ENCODE measurements at places on chromosomes 6 and 20. TPM values are rescaled to one million over a fixed set of nuclear protein-coding genes. Genes with fewer than 3 reads are reported as not detected.

GRCh38 chr6:46781478-46782378 lies 11.5 kb upstream of the MEP1A start:
- H3K27me3 ChIP-seq: no peaks in the 10 kb centered on the region
- no peak overlapping the region for H3K4me3 ChIP-seq
- no peaks in the 10 kb centered on the region for H3K4me1 ChIP-seq
- DNase-seq: no peak
- no peak overlapping the region for H3K27ac ChIP-seq

- H3K27ac ChIP-seq: no peak overlapping the region
- no peaks in the 10 kb centered on the region for H3K27me3 ChIP-seq
- peaks cover 38% of the 10 kb centered on the region for H3K4me1 ChIP-seq
- H3K4me3 ChIP-seq: no peak overlapping the region
These were observed 263.5 kb downstream of the TMEM242 start for GRCh38 chr6:157059781-157060180.

DNA sequence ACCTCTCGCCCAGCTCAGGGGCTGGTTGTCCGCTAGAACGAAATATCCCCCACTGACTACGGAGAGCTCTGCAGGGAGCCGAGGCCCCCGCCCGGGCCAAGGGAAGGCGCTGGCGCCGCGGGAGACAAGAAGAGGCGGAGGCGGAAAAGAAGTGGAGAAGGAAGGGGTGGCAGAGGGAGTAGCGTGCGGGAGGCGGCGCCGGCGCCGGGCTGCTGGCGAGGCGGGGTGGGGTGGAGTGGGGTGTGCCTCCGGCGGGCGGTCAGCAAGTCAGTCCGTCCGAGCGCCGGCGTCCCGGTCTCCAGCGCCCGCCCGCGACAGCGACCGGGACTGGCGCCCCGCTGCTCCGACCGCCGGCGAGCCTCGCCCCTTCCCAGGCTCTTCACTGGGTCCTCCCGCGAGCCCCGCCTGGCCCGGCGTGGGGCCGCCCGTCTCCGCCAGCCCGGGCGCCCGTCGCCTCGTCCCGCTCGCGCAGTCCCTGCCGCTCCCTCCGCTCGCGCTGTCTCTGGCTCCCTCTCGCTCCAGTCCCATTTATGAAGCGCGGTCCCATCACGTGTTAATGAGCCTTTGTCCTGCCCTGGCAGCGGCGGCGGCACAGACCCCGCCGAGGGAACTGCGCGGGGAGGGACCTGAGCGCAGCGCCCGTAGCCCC lies at the start of gene CNR1:
CNR1 (minus strand) TSS at position 504 of the 649 bp plus-strand sequence. CDS start 21,073 bp downstream, outside the sequence.
- H3K27me3 ChIP-seq: peaks cover 61% of the 10 kb centered on the region
- DNase-seq: no peak
- no peak within 1 kb of the TSS for H3K27ac ChIP-seq
- H3K36me3 ChIP-seq: peaks cover 4% of the 10 kb centered on the region
- peak within 1 kb of the TSS; percentile 61 for H3K4me3 ChIP-seq

GRCh38 chr20:14062786-14063185 lies 67.5 kb downstream of the MACROD2 start:
- no peak for DNase-seq
- H3K4me3 ChIP-seq: no peak overlapping the region
- no peaks in the 10 kb centered on the region for H3K27me3 ChIP-seq
- H3K27ac ChIP-seq: no peak overlapping the region

The COL9A3 gene
- total RNA-seq: not detected
